NCI-H2171 treated with DMSO at 0.1 percent for 48 hours (cell line): ENCODE measurements at places on chromosomes 7 and 10.
A peak's percentile ranks its signal among the peaks of the same experiment; 100 is the strongest.

DNA sequence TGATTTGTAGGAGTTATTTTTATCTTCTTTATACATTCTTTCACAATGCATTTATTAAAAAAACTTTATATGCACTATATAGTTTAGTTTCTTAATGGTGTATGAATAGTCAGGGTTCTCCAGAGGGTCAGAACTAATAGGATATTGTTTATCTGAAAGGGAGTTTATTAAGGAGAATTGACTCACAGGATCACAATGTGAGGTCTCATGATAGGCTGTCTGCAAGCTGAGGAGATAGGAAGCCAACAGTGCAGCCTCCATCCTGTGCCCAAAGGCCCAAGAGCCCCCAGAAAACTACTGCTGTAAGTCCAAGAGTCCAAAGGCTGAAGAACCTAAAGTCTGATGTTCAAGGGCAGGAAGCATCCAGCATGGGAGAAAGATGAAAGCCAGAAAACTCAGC is 192.8 kb upstream of the AHR start:
- no peak for DNase-seq

- DNase-seq, result no peak
These were observed 66.0 kb downstream of the NPSR1 start for GRCh38 chr7:34723866-34724490.

GRCh38 chr7:91151916-91152315 is 112.3 kb upstream of the FZD1 start:
- no peak for DNase-seq

- DNase-seq, result no peak
These were observed 45.1 kb upstream of the WDR11 start for GRCh38 chr10:120806081-120806480.

- DNase-seq, result no peak
These were observed 373.0 kb downstream of the RPS24 start for GRCh38 chr10:78406648-78407008.

DNA sequence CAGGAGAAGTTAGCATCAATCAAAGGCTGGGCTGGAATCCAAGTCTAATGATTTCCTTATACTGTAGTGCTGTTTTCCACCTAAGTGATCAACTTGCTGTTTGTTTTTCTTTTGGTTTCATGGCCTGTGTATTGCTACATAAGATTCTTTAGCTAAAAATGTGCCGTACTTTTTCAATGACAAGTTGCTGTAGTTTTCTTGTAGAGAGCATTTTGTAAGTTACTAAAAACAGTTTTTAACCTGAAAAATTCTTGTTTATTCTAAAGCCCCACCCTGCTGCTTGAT is 1.3 kb downstream of the HELLS start:
- no peak for DNase-seq

GRCh38 chr10:871951-872403 is 59.5 kb downstream of the LARP4B start:
- no peak for DNase-seq

DNA sequence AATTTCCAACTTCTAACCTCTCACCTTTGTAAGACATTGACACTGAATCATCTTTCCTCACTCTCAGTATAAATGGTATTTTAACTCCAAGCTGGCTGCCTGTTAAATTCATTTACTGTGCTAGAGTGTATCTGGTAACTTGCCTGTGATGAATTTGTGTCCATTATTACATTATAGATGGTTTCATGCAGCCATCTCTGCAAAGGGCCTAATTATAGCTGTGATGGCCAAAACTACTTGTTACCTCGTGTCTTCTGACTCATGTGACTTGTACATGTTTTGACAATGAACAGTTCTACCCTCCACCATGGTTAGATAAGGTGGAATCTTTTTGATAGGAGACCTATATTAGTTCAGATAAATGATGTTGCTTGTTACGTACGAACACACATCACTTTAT is 392.0 kb downstream of the PAXIP1 start:
- DNase-seq, result no peak

GRCh38 chr7:43248961-43249822 is 136.7 kb downstream of the HECW1 start:
- no peak for DNase-seq

GRCh38 chr7:136009488-136010079 is 32.4 kb upstream of the MTPN start:
- peak; percentile 41 for DNase-seq

GRCh38 chr10:48252354-48252650 is 22.2 kb downstream of the FRMPD2 start:
- no peak for DNase-seq

GRCh38 chr10:23371073-23371472 is 26.5 kb upstream of the C10orf67 start:
- no peak for DNase-seq

GRCh38 chr7:38002689-38003088 is 82.2 kb downstream of the EPDR1 start:
- no peak for DNase-seq
